NCI-H1436 treated with DMSO at 0.1 percent for 48 hours (cell line): ENCODE measurements at places on chromosomes 11 and 22.
A peak's percentile ranks its signal among the peaks of the same experiment; 100 is the strongest.

- DNase-seq: no peak
Measured at GRCh38 chr22:50090412-50090714, 557 bp downstream of the MOV10L1 start.

GRCh38 chr11:2751523-2752203 lies 51.9 kb upstream of the KCNQ1OT1 start:
- DNase-seq: no peak

DNA sequence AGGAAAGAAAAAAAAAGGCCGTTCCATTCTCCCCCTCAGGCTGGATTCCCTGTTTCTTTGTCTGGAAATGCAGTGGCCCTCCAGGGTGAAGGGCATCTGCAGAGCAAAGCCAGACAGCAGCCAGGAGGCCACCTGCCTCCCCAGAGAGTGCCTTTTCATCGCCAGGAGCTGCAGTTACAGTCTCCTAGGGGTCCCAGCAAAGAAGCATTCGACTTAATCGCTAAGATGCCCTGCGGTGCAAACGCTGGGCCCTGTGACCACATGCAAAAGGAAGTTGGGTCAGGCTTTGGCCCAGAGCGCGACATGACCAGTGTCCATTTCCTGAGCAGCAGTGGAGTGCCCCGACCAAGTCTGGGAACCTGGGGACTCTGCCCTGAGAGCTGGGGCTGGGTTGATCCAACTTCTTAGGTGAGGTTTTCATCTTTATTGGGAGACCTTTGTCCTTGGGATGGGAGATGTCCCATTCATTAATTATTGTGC lies 304.6 kb downstream of the OPCML start:
- no peak for DNase-seq

DNA sequence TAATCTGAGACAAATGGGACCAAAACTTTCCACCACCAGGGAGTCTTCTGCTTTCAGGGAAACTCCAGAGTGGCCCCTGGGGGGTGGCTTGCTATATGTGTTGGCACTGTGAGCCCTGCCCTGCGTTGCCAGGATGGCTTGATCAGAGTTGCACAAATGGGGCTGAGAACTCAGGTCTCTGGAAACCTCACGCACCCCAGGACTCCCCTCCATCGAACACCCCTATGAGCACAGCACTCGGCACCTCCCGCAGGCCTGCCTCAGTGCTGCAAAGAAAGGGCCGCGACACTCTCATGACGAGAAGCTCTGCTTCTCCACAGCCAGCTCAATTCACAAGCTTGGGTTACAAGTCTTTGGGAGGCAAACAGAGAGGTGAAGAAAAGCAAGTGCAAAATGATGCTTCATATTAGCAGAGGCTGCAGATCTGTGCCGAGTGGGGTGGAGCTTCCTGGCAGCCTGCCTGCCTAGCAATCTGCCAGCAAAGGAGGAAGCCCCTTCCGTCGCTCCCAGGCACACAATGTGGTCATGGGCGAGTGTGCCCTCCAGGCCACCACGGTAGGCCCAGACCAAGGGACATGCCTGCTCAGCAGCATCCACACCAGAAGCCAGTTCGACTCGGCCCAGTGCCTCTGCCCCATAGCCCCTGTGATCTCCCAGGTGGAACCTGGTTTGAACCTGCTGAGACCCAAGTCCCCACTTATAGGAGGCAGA lies 55.7 kb downstream of the MYH9 start:
- no peak for DNase-seq

DNA sequence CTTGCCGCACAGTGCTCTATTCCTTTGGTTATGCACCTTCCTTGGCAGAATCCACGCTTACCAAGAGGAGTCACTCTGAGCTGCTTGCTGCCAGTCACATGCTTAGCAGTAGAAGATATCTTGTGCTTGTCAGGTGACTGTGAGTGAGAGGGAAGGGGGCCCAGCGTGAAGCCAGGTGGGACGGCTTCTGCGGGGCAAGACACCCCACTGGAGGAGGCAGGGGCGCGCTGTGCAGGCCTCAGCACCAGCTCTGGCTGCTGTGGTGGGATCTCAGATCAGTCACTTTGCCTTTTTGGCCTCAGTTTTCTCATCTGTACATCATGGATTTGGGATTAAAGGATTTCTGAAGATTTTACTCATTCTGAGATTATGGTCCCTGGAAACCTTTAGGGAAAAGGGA lies 63.9 kb upstream of the B3GAT1 start:
- DNase-seq: no peak

DNA sequence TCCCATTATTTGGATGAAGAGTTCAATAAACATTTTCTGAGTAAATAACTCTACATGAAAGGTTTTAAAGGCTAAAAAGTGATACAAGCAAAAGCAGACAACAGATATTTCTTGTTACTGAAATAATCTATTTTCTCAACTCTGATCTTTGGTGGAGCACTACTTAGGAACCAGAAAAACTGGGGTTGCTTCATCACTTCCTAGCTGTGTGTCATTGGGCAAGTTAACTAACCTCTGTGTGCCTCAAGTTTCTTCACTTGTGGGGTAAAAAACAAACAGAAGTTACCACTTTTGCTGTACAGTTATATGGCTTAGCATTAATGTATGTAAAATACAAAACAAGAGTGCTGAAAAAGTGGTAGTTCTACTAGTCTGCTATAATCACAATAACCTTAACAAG lies 5.6 kb downstream of the MAPK1 start:
- DNase-seq: no peak

GRCh38 chr11:90330632-90331031 lies 107.8 kb upstream of the CHORDC1 start:
- DNase-seq: no peak

DNA sequence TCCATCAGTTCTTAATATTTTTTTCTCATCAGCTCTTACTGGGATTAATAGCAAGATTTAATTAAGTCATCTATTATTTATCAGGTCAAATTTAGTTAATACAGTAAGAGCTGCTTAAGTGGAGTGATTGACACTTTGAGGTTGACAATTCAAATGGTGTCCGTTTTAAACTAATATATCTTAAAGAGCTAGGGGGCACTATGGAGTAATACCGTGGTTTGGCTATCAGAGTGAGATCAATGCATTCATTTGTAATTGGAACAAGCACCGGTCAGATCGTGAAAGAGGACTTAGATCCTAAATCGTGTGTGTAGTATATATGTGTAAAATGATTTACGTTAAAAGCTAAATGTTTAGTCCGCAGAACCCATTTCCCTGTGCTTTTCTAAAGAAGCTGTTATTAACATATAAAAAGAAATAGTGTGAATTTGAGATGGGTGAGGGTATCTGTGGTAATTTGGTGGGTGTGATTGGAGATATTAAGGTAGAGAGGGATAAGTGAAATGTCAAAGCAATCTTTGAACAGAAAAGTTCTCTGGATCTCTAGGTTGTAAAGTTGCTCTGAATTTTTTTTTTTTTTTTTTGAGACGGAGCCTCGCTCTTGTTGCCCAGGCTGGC lies 2.3 kb downstream of the SIK2 start:
- DNase-seq: peak; percentile 21

GRCh38 chr11:106271686-106272085 lies 194.2 kb downstream of the AASDHPPT start:
- no peak for DNase-seq

DNA sequence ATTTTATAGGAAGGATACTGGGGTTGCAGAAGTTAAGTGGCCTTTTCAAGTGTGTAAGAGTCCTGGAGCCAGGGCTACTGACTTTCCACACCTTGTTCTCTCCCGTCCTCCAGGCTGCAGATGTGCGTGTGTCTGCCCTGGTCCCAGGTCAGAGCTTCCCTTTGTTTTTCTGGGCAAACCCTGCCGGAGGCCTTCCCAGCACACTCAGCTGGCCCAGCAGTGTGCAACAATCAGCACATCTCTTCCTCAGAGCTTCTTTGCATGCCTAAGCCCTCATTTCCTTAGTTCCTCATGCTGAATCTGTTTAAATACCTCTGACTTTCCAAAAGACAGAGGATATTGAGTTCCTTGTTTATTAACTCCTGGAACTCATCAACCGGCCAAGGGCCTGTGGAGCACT lies 80.6 kb downstream of the KCNJ1 start:
- no peak for DNase-seq

- DNase-seq: no peak
Measured at GRCh38 chr11:112962579-112963367, 1.6 kb downstream of the NCAM1 start.

DNA sequence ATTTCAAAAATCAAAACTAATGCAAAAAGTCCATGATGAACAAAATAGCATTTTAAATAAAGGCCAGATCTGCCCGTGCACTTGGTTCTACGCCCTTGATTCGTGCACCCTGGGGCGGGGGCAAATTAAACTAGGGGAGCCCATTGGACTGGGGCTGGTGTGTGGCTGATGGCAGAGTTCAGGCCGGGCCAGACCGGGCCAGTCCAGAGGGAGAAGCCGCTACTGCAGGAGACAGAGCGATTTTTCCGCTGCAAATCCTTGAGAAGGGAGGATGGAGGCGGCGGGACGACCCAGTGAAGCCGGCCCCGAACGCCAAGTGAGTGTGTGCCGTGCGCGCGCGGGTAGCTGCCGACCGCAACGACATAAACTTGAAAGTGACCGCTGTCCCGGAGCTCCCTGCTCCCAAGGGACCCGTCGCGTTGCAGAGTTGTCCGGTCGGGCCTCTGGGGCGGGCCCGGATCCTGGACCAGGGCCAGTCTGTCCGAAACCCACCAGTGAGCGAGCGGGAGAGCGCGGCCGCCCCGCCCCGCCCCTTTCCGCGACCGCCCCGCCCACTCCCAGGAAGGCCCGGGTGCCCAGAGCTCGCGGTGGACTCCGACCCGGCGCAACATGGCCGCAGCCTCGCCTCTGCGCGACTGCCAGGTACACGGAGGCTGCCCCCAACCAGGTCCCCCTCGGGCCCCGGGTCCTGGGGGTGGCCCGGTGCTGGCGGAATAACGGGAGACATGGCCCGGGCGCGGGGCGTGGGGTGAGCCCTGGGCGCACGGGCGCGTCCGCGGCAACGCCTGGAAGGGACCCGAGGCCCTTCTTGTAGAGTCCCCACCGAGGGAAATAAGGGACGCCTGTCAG lies at the start of gene TTC38:
Gene TTC38 (plus strand): TSS at position 578 of the 849 bp plus-strand sequence. CDS start 32 bp downstream, at position 610.
- DNase-seq: no peak

DNA sequence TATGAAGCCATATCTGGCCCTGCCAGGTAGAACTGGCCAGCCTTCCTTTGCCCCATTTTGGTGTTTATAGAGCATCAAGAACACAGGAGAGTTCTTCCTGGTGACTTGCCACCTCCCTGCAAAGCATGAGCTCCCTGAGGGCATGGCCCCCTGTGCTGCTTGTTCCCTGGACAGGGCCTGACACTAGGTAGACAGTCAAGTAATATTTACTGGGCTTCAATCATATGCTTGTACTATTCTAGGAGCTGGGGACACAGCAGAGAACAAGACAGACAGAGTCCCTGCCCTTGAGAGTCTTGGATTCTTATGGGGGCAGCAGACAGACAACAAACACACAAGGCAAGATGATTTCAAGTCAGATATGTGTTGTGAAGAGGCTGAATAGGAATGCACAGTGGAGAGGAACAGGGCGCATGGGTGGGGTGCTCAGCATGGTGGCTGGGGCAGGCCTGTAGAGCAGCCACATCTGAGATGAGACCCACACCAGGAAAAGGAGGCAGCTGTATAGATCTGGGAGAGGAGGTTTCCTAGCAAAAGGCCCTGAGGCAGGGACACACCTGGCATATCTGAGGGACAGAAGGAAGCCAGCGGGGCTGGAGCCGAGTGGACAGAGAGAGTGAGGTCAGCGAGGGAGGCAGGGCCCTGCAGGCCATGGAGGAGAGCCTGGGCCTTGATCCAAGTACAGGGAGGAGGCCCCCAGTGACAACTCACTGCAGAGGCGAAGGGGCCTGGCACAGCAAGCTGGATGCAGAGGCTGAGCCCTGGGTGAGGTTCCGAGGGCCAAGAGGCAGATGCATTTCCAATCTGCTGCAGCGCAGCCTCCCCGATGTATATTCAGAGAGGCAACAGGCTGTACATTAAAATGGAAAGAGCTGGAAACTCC lies 10.2 kb upstream of the CBX6 start:
- no peak for DNase-seq

DNA sequence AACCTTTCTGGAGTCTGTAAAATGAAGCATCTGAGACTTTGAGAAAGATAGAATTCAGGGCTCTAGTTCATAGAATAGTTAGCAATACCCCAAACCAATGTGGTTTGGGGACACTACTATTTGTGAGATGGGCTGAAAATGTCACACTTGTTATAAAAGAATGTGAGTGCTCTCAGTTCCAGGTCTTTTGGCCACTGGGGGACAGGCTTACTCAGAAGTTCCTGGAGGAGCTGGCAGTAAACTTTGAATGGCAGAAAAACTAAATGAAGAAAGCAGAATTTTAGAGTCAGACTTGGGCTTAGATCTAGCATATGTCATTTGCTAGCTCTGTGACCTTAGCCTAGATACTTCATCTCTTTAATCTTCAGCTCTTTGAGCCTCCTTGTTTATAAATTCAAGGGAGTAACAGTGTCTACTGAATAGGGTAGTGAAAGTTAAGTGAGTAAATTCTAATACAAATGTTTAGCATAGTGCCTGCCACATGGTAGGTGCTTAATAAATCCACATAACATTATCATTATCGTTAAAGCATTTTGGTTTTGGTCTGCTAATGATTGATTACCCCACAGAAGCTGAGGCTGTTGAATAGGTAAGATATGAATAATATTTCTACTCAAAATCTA lies 3.7 kb downstream of the LYVE1 start:
- DNase-seq: no peak

GRCh38 chr22:21450858-21451353 lies 16.3 kb upstream of the TMEM191C start:
- DNase-seq: no peak

DNA sequence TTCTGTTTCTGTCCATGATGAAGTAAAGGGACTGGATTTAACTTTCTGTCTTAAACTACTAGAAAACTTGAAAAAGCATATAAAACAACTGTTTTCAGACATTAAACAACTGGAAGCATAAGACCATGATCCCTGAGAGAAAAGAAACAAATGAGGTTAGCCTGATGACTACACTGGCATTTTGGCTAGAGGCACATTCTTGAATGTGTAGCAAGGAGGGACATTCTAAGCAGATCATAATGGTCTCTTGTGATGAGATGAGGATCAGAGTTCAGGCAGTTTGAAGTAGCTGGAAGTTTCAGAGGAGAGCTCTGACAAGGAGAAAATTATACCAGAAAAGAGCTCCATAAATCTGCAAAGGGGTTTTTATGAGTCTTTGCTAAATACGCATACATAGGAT lies 75.4 kb downstream of the AASDHPPT start:
- no peak for DNase-seq

DNA sequence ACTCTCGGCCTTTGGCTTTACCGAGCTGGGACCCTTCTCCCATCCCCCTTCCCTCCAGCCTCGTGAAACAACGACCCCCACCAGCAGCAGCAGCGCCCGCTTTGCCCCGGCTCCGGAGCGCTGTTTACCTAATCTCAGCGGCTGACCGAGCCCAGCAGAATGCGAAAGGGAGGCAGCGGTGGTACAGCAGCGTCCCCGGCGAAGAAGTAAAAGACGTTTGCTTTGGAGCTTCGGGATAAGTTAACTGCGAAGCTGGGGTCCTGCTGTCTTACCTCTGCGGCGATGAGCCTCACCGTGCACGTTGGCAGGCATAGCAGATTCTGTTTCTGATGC lies 2.0 kb upstream of the LARGE1 start:
- no peak for DNase-seq

DNA sequence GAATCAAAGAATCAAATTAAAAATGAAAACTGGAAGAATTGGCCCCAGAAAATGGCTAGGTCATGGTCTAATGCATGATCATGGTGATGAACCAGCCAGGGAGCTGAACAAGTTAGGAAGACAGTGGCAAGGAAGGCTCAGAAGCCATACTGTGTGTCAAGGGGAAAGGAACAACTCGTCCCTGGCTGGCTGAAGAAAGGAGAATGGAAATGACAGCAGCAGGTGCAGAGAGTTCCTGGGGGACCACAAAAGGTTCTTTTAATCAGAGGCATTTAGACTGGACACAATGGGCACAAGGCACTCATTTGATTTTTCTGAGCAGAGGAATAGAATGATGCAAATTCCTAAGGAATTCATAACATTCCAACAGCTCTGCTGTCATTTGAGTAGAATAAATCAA lies 209.9 kb downstream of the LARGE1 start:
- no peak for DNase-seq
